ENCODE measurements at places on chromosomes 7 and 10. TPM values are rescaled to one million over a fixed set of nuclear protein-coding genes. Genes with fewer than 3 reads are reported as not detected.

- no peak for DNase-seq
Observed at GRCh38 chr7:69941077-69941651, 342.9 kb downstream of the AUTS2 start.

- no peak for DNase-seq
Observed at GRCh38 chr7:72037516-72037915, 374.6 kb downstream of the CALN1 start.

- DNase-seq: peak; percentile 54
Observed at GRCh38 chr7:100157334-100158228, 942 bp downstream of the TRAPPC14 start.

IFIT1 gene
- 29.9 TPM for total RNA-seq

GRCh38 chr10:117007080-117007479, 2.1 kb upstream of the SHTN1 start:
- DNase-seq: peak; percentile 86

GRCh38 chr7:35003679-35004303, 33.5 kb downstream of the DPY19L1 start:
- peak; percentile 95 for DNase-seq

MMP21 gene
- total RNA-seq: not detected

CXCL12 gene
- 30.3 TPM for total RNA-seq

- no peak for DNase-seq
Observed at GRCh38 chr7:139542308-139543151, 19.0 kb downstream of the CLEC2L start.

DNA sequence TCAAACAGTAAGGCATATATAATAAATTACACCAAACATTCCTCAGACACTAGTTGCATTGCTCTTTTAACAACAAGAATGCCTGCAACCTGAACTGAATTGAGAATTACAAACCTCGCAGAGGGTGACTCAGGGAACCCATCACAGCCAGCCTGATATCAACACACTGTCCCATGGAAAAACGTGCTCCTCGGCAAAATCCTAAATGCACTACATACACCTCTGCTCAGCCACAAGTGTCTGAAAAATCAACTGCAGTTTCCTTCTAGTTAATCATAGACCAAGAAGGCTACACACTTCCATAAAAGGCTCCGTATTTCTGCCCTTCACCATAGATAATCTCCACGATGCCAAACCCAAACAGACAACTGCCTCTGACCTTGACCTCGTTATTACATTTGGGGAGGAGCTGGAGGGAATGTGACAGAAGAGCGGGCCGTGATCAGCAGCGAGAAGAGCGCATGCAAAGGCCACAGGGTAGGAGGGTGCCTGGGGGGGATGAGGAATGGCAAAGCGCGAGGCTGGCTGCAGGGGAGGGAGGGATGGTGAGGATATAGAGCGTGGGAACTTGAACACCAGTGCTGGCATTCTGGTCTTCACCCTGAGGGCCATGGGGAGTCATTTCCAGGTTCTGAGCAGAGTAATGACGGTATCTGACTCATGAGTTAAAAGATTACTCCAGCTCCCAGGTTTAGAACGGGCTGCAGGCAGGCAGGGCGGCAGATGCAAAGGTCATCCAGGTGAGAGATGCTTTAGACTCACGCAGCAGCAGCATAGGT, 201.9 kb upstream of the FRMD4A start:
- DNase-seq: peak; percentile 93

DNA sequence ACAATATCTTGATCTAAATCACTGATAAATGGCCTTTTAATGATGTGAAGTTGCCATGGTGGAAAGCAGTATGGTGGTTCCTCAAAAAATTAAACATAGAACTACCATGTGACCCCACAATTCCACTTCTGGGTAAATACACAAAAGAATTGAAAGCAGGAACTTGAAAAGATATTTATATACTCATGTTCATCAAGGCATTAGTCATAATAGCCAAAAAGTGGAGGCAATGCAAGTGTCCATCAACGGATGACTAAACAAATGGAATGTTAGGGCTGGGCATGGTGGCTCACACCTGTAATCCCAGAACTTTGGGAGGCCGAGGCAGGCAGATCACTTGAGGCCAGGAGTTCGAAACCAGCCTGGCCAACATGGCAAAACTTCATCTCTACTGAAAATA, 2.0 kb upstream of the DNAJC12 start:
- DNase-seq: peak; percentile 25

DNA sequence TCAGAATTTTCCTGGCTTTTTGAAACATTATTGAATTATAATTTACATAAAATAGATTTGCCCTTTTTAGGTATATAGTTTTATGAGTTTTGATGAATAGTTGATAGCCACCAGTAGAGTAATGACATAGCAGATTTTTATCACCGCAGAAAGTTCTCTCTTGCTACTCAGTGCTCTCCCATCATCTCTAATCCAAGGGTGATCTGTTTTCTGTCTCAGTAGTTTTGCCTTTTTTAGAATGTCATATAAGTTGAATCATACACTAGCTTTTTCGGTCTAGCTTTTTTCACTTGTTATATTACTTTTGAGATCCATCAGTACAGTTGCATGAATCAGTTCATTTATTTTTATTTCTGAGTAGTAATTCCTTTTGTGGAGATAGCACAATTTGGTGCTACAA, 17.9 kb downstream of the RSBN1L start:
- no peak for DNase-seq

AGAP5 gene
- total RNA-seq: not detected

CAMK2B gene
- 10.9 TPM for total RNA-seq

DNA sequence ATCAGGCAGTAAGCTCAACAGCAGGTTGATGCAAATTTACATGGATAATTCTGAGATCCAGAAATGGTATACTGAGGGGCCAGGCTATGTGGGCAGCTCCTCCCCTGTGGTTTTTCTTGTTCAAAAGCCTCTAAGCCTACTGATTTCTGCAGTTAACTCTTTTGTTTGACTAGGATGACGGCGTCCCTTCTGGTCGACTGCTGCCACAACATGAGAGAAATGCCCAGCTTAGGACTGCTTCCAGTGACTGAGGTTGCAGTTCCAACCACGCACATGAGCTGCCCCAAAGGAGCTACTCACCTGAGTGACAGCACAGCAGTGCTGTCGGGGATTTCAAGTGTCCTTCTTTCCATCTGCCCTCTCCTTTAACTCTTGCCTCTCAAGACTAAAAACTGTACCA, 973.0 kb upstream of the GHITM start:
- DNase-seq: peak; percentile 24

DNA sequence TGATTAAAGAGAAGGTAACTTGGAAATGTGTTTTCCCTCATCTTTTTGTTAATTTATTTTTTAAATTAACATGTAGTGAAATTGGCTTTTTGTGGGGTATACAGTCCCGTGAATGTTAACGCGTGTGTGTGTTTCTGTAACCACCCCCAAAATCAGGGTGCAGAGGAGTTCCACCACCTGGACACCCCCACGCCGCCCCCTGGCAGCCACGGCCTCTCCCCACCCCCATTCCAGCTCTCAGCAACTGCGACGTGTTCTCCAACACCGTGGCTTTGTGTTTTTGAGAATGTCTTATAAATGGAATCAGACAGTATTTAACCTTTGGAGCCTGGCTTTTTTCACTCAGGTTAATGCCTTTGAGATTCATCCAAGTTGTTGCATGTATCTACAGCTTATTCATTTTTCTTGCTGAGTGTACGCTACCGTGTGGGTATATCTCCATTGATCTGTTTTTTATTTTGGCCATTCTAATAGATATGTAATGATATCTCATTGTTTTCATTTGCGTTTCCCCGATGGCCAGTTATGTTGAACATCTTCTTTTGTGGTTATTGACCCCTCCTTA, 218.8 kb downstream of the EBF3 start:
- DNase-seq: no peak

DNA sequence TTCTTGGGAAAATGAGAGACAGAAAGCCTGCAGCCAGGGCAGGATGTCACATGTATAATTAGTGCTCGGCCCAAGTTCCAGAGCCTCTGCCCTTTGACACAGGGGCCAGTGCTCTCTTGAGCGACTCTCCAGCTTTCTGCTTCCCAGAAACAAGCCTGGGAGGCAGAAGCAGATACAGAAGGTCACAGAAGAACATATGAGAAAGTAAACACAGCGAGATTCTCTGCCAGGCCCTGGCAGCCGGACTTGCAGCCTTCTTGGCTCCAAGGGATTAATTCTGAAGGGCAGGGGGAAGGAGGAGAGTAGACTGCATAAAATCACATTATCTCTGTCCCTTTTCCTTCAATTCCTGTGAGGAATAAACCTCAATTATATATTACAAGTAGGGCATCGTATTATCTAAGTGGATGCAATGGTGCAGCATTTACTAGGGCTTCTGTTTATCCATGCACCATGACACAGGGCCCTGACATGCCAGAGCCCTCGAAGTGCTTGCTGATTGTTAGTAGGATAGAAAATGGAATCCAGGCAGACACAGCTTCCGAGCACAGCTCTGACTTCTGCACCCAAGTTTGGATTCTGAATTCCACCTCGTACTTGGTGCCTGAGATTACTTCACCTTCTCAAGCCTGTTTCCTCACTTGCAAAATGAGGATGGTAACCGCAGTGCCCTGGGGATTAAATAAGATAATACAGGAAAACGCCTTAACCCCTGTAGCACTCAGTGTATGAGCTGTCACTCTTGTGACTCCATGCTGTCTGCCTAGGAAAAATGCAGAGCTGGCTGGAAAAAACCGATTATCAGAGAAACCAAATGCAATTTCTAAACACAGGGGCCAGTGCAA, 536.5 kb downstream of the TNS3 start:
- peak; percentile 26 for DNase-seq

GRCh38 chr10:72245949-72246525, 27.7 kb upstream of the DDIT4 start:
- no peak for DNase-seq

- peak; percentile 64 for DNase-seq
Observed at GRCh38 chr10:19713800-19714525, 102.3 kb upstream of the PLXDC2 start.

UTF1 gene
- not detected for total RNA-seq

DGKI gene
- 4.0 TPM for total RNA-seq

SORBS1 gene
- total RNA-seq: 2.1 TPM

GRCh38 chr10:130000918-130001317, 36.8 kb upstream of the EBF3 start:
- DNase-seq: no peak

HOXA7 gene
- 19.7 TPM for total RNA-seq

TRIM4 gene
- 19.4 TPM for total RNA-seq

DNA sequence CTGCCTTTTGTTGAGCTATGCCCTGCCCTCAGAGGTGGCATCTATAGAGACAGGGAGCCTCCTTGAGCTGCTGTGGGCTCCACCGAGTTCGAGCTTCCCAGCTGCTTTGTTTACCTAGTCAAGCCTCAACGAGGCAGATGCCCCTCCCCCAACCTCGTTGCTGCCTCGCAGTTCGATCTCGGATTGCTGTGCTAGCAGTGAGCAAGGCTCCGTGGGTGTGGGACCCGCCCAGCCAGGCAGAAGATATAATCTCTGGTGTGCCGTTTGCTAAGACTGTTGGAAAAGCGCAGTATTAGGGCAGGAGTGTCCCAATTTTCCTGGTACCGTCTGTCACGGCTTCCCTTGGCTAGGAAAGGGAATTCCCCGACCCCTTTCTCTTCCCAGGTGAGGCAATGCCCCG, 88.4 kb upstream of the CDK6 start:
- DNase-seq: no peak

- DNase-seq: peak; percentile 89
Observed at GRCh38 chr7:138891446-138891810, 89.8 kb downstream of the KIAA1549 start.

- DNase-seq: no peak
Observed at GRCh38 chr10:104059364-104059763, 26.3 kb downstream of the COL17A1 start.

DNA sequence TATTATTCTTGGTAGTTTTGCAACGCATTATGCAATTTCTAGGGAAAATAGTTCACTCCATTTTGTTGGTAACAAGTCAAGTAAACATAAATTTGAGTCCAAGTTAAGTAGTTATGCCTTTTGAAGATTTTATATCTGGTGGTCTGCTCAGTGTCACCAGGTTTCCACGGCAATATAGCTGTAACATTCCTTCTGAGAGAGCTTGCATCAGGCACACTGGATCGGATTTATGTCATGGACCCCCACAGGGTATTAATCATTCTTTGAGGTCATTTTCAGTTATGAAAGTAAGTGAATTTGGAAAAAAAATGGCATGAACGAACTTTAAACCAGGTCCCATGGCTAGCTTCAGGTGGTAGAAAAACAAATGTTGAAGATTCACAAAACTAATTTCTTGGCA, 136.3 kb downstream of the POLR1F start:
- DNase-seq: no peak

DNA sequence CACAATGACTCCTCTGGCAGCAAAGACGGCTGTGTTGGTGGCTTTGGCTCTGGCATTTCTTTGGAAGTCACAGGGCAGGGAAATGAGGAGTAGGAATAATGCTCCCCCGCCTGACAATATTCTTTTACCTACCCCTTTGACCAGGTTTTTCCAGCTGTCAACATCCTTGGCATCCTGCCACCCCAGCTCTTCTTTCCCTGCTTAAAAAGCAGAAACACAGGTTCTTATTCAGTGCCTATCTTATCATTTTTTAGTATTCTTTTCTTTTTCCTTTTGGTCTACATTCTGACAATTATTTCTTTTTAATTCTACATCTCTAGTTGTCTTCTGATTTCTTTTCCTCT, 97.7 kb downstream of the CREB5 start:
- DNase-seq: no peak

DNA sequence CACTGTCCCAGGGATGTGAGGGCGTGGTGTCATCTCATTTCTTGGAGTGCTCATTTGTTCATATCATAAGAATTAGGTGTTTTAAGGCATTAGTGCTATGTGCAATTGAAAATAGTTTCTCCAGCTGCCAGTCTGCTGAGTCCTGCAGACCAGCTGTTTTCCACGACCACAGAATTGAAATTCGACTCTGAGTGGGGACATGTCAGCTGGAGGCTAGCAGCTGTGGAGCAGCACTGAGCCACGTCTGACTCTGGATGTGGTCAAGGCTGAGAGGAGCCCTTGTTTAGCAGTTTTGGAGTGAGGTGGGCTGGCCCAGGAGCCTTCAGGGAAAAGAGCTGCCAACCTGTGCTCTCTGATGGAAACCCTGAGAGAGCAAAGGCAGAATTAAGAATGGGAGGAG, 156.3 kb upstream of the GRB10 start:
- DNase-seq: peak; percentile 97

GRCh38 chr10:125186431-125187170, 26.2 kb upstream of the CTBP2 start:
- DNase-seq: no peak

DNA sequence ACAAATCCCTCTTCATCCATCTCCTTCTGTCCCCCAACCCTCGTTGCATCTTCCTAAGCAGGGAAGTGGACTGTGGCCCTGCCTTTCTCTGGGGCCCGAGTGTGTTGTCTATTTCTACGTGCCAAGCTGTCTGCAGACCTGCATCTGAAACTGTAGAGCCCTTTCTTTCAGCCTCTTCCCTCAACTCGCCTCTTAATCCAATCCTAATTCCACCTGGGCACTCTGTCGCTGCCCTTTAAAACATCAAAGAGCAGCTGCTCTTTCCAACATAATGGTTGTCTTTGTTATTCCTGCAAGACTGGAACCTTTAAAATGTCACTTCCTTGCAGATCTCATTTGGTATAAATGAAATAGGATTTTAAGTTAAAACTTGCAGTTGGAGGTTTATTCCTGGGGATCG, 21.5 kb upstream of the ADAM12 start:
- DNase-seq: no peak

Data from RPMI7951 (cell line).